ENCODE measurements at places on chromosomes 13 and 19.
A peak's percentile ranks its signal among the peaks of the same experiment; 100 is the strongest.

- DNase-seq: no peak
Measured at GRCh38 chr19:39867133-39867532, 21.0 kb upstream of the FBL start.

GRCh38 chr13:66405908-66406802, 824.0 kb downstream of the PCDH9 start:
- DNase-seq: no peak

GRCh38 chr19:3464587-3465235, 15.6 kb downstream of the SMIM24 start:
- DNase-seq: no peak

- no peak for DNase-seq
Measured at GRCh38 chr19:1062387-1063029, 4.5 kb upstream of the ARHGAP45 start.

DNA sequence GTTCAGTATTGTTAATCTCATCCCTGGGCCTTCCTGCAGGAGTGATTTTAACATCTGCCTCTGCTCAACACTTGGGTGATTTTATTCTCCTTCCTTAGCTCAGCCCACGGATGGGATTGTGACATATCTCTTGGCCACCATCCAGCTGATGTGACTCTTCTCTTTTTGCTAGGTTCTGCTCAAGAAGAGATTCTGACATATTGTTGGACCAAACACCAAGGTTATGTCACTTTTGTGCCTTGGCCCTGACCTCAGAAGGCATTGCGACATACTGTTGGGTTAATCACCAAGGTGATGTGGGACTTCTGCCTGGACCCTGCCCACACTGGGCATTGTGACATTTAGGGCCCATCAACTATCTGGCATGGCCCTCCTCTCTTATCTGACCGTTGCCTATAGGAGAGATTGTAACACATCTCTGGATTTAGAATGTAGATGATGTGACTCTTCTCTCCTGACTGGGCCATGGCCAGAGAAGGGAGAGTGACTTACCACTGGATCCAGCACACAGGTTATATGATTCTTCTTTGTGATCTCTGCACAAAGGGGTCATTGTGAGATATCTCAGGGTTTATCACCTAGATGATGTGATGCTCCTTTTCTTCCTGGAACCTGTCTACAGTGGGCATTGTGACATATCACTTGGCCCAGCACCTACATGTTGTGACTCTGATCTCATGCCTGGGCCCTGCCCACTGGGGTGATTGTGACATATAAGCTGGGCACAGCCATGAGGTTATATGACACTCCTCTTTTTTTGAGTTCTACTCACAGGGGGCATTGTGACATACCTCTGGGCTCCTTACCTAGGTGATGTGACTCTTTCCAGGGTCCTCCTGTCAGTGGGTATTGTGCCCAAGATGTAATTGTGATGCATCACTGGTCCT, 88.8 kb downstream of the ZNF429 start:
- DNase-seq: peak; percentile 80

GRCh38 chr13:110506859-110507566, 54.5 kb downstream of the RAB20 start:
- DNase-seq: no peak

DNA sequence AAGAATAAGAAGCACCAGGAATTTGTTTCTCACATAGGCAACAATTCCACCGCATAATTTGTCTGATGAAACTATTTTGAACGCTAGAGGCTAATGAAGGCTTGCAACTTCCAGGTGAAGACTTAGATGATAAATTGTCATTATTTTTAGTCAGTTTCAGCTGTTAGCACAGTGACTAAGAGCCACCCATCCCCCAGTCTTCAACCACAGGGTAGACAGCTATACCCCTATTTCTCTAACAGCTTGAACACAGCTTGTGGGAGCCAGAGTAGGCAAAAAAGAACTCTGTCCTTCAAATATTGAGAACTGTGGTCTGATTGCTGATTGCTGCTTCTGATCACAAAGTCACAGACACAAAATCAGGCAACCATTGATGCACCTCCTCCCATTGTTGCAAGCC, 1124.8 kb upstream of the PRR20A start:
- DNase-seq: no peak

DNA sequence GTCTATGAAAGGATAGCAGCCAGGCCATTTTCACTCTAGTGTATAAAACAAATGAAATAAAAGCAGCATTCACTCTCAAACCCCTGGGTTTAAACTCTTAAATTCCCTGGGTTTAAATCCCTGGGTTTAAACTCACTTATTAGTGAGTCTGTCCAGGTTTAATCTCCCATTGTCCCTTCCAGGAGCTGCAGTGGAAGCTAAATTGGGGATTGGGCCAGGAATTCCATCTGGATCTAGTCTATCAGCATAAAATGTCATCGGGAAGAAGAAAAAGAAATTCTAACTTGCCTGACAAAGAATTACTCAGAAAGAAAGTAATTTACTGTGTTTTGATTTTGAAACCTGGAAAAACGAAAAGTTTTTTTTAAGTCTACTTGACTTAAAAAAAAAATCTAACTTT, 54.8 kb downstream of the FRY start:
- no peak for DNase-seq

DNA sequence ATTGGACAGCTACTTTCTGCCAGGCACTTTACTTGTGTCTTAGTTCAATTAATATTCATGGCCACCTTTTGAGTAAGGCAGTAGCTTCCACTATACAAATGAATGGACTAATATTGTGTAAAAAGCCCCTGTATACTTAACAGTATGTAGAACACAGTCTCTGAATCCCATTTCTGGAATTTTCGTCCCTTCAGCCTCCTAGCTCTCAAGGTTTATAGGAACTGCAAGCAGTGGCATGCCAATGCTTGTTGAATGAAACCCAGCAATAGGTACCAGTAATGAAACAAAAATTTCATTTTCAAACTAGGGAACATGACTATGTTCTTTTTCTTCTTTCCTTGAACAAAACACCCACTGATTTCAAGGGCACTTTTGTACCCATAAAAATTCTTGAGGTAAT, 361.6 kb downstream of the TDRD3 start:
- DNase-seq: no peak

GRCh38 chr13:54241719-54242118, 1213.1 kb downstream of the OLFM4 start:
- no peak for DNase-seq

- DNase-seq: no peak
Measured at GRCh38 chr19:53507523-53508442, 30.2 kb upstream of the ZNF331 start.

DNA sequence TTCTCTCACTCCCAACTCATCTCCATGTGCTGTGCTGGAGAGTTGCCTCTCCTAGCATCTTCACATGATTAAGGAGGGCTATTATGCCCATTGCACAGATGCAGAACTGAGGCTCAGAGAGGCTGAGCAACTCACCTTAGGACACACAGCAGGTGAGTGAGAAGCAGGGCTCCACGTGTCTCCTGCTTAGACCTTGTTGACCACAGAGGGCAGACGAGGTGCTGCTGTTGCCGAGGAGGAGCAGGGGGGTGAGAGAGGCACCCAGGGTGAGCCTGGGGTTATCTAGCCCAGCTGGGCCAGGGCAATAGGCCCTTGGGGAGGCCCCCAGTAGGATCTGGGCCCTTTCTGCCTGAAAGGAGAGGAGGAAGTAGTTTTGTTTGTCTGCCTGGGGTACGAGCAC, 2.4 kb upstream of the HSH2D start:
- DNase-seq: peak; percentile 75

- DNase-seq: no peak
Measured at GRCh38 chr19:8308891-8309291, 733 bp upstream of the CD320 start.

DNA sequence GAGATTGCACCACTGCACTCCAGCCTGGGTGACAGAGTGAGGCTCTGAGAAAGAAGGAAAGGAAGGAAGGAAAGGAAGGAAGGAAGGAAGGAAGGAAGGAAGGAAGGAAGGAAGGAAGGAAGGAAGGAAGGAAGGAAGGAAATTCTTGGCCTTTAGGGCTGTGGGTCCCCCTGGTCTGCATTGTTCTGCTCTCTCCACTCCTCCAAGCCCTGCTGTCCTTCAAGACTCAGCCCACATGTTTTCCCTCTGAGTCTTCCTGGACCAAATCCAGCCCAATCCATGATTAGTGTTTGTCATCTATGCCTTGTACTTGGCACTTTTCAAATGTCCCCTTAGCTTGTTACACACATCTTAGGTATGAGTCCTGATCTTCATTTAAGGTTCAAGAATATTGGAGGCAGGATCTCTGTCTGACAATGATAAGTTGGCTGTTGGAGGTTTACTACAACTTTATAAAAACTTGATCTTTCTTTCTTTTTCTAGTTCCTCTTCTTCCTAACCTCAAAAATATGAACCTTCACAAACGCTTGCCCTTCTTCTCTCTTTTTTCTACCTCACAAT, 48.8 kb upstream of the INTS6 start:
- peak; percentile 31 for DNase-seq
